ENCODE measurements at places on chromosomes 6 and 20. TPM values are rescaled to one million over a fixed set of nuclear protein-coding genes. Genes with fewer than 3 reads are reported as not detected.

The TSPO2 gene
- total RNA-seq: not detected

DNA sequence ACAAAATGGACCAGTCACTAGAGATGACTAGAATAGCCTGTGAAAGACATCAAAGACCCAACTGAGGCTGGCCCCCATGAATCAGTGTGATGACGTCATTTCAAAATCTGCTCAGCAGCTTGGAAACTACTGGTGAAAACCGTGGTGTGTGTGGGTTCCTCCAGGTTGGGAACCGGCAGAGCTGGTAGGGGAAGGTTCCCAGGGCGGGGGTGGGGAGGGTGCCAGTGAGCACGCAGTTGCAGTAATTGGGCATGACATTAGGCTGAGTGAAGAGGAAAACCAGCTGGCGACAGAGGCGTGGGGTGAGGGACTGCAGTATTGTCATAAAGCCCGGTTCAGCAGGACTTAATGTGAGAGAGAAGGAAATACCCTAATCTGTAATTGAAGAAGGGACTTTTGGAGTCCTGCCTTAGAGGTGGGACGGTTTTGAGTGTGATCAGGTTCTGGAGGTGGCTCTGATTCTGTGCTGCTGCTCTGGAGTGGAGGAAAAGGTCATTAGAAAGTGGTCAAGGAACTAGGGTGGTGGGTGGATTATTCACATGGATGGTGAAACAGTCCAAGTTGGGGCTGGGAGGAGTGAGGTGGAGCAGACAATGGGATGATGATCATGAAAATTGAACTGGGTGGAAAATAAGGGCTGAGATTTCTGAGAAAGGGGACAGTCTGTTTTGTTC, 52.0 kb upstream of the MTHFD1L start:
- no peak for DNase-seq

- no peak for DNase-seq
Measured at GRCh38 chr20:33242319-33243100, 6.7 kb downstream of the BPIFA1 start.

The PMEPA1 gene
- total RNA-seq: 0.03 TPM

- no peak for DNase-seq
Measured at GRCh38 chr20:24422091-24422760, 47.2 kb upstream of the SYNDIG1 start.

GRCh38 chr6:135270676-135271536, 89.8 kb downstream of the MYB start:
- DNase-seq: no peak

GRCh38 chr6:113762641-113763040, 94.5 kb upstream of the MARCKS start:
- DNase-seq: no peak

The AVP gene
- total RNA-seq: not detected

DNA sequence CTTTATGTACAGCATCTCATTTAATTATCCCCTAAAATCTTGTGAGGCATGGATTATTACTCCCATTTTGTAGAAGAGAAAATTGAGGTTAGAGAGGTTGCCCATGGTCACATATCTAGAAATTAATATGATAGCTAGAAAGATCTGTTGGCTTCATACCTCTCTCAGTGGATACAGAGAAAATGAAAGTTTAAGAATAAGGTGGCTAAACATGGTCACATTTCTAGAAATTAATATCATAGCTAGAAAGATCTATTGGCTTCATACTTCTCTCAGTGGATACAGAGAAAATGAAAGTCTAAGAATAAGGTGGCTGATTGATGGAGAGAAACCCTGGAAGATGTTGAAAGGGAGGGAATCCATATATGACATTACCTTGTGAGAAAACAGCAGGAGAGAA, 260.7 kb upstream of the MAN1A1 start:
- DNase-seq: no peak

DNA sequence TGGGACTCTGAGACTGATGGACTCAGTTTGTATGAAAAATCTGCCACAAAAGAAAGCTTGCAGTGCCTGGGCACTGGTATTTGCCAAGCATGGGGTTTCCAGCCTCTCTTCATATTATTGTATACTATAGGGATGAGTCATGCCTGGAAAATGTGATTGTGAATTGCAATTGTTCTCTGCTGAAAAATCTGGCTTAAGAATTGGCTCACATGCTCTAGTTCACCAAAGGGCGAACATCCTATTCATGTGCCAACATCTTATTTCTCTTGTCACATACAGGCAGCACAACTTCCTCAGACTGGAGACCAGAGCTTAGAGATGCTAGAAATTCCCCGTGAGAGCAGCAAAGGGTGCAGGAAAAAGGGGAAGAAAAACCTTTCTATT, 103.6 kb upstream of the KCNK16 start:
- no peak for DNase-seq

GRCh38 chr20:5600982-5601381, 149.2 kb upstream of the SHLD1 start:
- no peak for DNase-seq

DNA sequence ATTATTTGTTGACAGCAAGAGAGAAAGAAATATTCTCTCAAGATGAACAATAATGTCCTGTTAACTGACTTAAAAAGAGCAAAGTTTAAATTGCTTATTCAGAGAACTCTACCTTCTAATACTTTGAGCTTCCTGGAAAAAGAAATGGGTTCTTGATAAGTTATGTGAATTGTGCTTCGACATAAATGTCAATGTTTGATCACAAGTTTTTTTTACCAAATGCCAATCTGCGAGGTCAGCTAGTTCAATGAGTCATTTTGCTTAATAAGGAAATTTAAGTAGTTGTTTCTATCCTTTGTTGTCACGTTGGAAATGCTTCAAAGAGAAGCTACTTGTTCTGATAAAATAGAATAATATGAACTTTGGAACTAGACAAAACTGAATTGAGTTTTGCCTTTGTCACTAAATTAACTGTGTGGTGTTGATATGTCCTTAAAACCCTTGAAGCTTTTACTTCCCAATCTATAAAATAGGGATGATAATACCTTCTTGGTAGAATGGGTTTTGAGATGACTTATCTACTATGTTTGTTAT, 642.1 kb upstream of the FLRT3 start:
- DNase-seq: no peak

DNA sequence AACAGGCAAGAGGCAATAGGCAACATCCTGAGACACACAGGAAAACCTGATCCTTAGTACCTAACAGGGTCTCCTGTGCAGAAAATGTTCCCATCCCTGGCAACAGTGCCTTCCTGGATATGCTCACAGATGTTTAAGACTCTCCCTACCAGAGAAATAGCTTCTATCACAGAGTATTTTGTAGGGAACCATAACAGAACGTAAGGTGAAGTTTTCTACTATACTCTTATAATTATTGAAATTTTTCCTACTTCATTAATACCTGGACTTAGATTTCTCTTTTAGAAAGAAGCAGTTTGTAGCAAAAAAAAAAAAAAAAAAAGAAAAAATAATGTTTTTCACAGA, 33.5 kb upstream of the LGSN start:
- DNase-seq: no peak

DNA sequence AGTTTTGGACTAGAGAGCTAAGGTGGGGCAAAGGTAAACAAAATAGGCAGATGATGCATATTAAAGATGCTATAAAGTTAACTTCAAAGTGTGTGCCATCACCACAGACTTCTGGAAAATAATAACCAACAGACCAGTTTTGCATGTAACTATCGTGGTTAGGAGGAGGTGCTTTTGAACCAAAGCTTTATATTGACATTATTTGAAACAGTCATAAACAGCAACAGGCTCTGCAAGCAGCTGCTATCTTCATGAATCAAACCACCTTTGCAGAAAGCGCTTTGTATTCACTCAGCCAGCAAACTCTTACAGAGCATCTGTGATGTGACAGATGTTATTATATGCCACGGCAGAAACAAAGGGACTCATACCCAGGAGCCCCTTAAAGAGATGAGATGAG, 81.9 kb downstream of the CRYBG1 start:
- no peak for DNase-seq

DNA sequence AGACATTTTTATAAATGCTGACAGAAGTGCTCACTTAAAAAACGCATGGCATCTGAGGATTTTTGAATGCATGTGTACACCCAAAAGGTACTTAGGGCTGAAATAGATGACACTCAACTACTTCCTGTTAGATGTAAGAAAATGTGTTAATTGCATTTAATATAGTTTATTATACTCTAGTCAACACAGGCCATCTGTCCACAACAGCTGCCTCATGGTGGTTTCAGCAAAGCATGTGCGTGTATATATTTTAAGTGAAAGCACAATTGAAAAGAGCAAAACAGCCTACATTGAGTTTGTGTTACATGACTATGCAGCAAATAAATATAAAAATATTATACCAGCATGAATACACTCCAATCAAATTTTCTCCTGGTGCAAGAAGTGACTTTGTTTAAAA, 1233.0 kb upstream of the EYS start:
- no peak for DNase-seq

The AGPAT4 gene
- 34.5 TPM for total RNA-seq

GRCh38 chr6:159461266-159461665, 231.8 kb downstream of the SOD2 start:
- no peak for DNase-seq

DNA sequence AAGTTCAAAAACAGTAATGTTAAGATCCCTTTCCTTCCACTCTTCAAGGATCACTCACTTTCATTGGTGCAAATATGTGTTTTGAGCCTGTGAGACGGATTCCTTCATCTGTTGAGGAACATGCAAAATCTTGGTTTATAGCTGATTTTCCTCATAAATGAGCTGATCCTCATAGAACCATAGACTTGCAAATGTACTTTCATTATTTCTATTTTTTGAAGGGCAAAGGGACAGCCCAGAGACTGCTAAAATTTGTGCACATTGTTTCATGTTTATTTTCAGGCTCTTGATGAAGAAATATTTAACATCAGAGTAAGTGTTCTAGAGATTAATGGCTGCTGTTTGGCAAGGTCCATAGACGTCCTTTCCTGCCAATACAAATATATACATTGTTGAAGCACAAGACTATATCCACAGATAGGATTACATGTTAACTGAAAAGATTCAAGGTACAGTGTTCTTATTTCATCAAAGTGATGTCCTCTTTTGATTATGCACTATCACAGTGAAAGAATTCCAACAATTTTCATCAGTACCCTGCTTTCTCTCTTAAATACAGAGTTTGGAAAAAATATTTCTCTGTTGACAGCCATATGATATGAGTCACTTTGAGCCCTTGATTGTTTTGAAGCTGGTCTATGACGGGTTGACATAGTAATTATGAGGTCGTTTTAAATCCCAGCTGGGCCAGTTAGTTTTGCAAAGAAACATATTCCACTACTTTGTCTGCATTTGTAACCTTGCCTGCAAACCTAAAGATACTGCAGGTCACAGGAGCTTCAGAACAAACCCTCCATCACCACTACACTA, 95.7 kb downstream of the FILIP1 start:
- DNase-seq: no peak

The IGF2R gene
- total RNA-seq: 46.1 TPM

DNA sequence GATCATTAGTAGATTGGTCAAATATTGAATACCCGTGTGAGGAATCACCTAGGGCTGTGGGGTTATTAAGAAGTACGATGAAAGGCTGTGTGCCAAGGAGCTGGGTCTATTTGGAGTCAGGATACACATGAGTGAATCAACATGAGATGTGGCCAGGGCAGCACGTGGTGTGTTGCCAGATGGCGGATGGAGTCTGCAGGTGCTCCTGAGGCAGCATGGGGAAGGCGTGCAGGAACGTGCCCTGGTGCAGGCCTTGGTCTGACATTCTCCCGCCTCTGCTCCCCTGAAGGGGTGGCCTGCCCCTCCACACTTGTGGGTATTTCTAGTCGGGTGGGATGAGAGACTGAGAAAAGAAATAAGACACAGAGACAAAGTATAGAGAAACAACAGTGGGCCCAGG, 39.0 kb upstream of the SLC22A1 start:
- DNase-seq: no peak

- peak; percentile 83 for DNase-seq
Measured at GRCh38 chr20:62405108-62405980, 1.7 kb downstream of the CABLES2 start.

DNA sequence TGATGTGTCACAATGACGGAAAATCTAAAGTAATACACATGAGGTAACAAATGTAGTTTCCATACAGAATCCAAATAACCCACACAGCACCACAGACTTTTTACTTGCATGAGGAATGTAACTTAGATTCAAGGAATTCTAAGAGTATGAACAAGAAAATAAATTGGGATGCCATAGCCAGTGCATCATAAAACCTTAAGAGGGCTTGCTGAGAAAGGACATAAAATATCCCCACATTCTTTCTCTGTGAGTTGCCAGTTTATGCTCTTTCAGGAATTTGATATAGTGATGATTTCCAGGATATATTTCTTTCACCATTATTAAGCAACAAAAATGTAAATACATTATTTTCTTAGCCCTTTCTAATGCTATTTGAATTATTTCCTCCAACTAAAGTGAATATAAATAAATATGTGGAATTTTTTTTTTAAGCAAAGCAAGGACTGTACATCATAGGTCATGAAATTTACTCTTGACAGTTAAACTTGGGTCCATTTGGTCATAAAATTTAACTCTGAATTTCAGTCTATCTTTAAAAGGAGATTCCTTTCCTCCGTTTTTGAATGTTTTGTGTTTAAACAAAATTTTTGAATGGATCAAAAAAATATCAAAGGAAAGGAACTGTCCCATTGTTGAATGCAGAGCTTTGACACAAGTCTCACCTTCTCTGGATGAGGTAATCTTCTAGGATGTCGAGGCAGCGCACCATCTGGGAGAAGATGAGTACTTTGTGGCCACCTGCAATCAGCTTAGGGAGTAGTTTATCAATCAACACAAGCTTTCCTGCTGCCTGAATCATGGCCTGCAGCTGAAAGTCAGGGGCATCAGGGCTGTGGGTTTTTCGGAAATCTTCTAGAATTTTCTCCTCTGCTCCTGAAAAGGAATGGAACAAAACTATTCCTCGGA, 116.3 kb upstream of the EMILIN3 start:
- no peak for DNase-seq

The SLC22A1 gene
- 0.22 TPM for total RNA-seq

GRCh38 chr6:156889469-156889868, 112.3 kb downstream of the ARID1B start:
- DNase-seq: no peak

GRCh38 chr6:76885861-76886301, 577.4 kb downstream of the HTR1B start:
- no peak for DNase-seq

The RGS19 gene
- total RNA-seq: 11.0 TPM

The IP6K3 gene
- total RNA-seq: 2.9 TPM
